ENCODE measurements at places on chromosomes 1 and 21. TPM values are rescaled to one million over a fixed set of nuclear protein-coding genes. Genes with fewer than 3 reads are reported as not detected.

DNA sequence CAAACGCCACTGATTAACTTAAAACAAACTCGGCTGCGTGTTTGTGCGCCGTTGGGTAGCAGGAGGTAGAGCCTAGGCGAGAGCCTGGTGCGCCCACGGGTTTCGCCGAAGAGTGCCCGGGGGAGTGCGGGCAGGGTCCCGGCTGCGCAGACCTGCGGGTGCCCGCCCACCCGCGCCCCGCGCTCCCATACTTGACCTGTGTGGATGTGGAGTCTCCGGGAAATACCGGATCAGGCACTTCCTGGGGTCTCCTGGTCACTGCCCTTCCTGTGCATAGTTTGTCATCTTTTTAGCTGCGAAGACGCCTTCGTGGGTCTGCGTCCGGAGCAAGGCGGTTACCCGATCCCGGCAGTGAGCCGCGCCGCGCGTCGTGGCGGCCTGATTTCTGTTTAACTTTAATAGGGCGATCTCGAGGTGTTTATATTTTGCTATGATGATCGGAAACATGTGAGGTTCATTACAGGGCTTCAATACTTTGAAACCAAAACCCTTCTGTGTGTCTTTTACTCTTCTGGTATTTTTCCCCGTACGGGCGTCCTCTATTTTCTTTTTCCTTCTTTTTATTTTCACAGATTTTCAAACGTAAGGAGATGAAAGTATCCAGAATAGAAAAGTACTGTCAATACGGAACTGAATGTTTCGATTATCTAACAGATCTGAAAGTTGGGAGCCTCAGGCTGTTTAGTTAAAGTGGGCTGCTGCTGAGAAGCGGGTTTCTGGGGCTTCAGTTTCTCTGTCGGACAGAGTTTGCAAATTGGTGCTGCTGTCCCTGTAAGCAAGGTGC lies 15.2 kb downstream of the NR5A2 start:
- no peak for DNase-seq

DNA sequence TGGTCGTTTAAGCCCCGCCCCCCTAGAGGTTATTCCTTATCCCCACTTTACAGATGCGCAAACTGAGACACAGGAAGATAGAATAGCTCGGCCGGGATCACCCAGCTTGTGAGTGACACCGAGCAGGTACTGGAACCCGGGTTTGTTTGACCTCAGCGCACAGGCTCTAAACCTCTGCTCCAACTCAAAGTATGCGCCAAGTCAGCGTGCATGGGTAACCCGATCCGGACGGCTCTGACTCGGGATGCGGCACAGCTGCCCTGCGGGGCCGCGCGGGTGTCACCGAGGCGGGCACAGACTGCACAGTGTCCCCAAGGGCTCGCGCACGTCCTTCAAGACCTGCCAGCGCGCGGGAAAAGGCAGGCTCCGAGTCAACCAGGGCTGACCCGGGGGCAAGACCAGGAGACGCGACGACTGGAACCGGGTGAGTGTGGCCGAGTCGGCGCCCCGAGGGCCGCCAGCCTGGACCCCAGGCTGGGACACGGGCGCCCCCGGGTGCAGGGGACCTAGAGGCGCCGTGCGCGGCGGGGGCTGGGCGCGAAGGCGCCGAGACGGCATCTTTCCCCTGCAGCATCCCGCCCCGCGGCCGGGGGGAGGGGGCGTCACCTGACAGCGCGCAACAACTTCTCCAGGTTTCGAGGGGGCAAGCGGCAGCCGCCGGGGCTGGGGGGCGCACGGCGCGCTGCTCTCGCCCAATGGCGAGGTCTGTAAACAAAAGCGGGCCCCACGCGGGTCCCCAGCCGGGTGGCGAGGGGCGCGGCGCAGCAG lies 101.9 kb upstream of the SOD1 start:
- peak; percentile 16 for DNase-seq

Gene PADI2
- 0.88 TPM for total RNA-seq

Gene CELA2A
- not detected for total RNA-seq

Gene CLCA4
- total RNA-seq, result not detected

DNA sequence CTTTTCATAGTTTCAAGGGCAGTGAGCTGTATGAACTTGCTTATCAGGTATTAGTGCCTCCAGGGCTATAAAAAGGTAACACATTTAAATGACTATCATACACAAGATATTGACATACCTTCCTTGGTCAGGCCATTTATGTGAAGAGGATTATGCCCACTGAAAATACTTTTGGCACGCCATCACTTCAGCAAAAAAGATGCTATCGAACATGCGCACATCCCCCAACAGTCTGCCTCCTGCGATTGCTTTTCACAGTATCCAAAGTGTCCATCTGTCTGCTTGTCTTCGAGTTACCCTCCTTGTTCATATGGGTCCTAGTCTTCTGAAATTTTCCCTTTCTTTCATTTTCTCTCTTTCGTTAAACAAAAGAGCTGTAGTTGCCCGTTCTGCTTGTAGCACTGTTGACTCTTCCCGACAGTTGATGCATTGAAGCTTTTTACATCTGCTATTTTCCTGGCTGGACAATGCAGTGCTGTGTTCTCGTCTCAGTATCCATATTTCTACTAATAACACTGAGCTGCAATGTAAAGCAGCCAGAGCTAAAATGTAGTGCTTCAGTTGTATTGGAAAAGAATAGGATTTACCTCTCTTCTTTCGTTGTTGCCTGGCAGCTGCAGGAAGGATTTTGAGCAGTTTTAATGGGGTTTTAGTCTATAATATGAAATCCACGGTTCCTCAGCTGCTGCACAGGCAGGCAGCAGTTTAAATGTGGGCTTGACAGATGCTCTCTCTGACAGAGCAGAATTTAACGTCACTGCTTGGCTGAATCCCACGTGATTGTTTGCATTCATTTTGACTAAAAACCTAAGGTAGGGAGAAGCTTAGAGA lies at the start of gene B3GALT2:
B3GALT2 (minus strand) TSS at position 713 of the 831 bp plus-strand sequence. CDS start 5,051 bp downstream, outside the sequence.
- DNase-seq, result peak; percentile 51

- no peak for DNase-seq
These were observed 54.0 kb upstream of the BEND5 start for GRCh38 chr1:48830715-48831114.

GRCh38 chr1:196960854-196961253 lies 16.5 kb upstream of the CFHR5 start:
- DNase-seq, result no peak

DNA sequence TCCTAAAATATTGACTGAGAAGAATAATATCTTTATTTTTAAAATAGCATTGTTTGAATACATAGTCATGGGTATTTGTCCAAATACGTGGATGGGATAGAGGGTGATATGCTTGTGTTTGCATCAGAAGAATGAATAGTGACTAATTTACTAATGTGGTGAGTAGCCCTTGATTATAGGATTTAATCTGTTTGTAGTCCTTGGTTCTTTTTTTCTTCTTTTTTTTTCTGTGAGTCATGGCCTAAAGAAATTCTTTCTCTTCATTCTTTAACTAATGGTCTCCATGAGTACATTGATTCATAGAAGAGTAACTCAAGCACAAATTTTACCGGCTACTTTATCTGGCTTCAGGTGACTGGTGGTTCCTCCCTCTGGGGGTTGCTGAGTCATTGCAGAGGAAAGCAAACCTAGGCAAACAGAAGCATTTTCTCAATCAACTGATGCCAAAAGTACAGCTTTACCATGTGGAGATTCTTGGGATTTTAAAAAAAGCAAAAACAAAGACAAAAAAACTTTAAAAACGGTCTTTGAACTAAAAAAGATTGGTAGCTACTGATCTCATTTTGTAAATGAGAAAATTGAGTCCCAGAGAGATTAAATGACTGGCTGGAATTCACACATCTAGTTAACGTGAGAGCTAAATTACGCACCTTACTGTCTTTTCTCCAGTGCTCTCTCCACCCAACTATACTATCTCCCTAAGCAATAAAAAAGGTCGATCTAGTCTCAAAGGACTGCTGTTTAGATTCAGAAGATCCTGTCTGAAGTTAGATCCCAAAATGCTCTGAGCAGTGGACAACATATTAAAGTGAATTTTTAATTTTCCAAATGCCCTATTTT lies 40.5 kb downstream of the AK5 start:
- DNase-seq, result no peak

GRCh38 chr1:202216691-202217090 lies 23.1 kb downstream of the LGR6 start:
- DNase-seq, result no peak

- no peak for DNase-seq
These were observed 4.1 kb downstream of the KRTAP15-1 start for GRCh38 chr21:30444204-30444603.

- DNase-seq, result peak; percentile 56
These were observed 9.7 kb upstream of the LYST start for GRCh38 chr1:235876402-235876841.

Gene NBL1
- 18.4 TPM for total RNA-seq

Gene TFF1
- total RNA-seq, result not detected

- no peak for DNase-seq
These were observed 26.2 kb upstream of the CD1D start for GRCh38 chr1:158154501-158154900.

- DNase-seq, result no peak
These were observed 36.8 kb upstream of the PTPRF start for GRCh38 chr1:43493661-43494450.

Gene RHCE
- total RNA-seq, result not detected

Gene LAMB3
- 1.2 TPM for total RNA-seq

DNA sequence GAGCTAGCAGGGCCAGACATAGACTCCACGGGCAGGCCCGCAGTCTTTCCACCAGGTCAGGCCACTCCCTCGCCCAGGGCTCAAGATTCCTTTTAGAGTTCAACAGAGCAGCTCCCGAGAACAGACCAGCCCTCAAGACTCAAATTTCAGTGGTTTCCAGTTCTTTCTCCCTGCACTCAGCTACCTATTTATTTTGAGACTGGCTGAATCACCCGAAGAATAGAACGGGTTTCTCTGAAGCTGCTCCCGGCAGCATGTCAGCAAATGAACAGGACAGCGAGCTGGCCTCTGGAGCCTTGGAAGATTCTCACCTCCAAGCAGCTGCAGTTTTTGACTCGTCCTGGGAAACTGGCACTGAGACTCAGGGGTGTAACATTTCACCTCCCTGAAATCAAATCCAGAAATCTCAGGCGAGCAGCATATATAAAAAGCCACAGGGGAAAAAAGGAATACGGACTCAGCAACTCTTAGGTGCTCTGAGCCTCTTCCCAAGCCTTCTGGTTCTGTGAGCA lies 177.9 kb downstream of the CLIC6 start:
- DNase-seq, result no peak

GRCh38 chr1:209368864-209369598 lies 214.5 kb upstream of the CAMK1G start:
- DNase-seq, result no peak

DNA sequence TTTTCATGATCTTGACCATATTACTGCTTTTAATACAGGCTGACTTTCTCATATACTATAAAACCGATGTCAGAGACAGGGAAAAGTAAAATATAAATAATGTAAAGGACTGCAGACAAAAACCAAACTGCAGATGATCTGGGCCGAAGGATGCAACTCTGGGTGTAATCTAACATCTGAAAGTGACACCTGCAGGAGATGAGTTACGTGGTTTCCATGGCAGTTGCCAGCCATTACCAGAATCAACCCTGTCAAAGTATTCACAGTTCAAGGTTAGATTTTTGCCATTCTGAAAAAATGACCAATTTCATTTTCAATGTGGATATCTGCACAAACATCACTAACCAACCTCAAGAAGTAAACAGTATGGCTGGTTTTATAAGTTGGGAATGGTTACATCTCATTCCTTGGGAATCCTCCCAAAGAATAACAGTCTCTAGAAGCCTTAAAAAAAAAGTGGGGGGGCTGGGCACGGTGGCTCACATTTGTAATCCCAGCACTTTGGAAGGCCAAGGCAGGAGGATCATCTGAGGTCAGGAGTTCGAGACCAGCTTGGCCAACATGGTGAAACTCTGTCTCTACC lies 27.7 kb downstream of the DNAJC11 start:
- no peak for DNase-seq

Gene RNF187
- total RNA-seq, result 68.6 TPM

DNA sequence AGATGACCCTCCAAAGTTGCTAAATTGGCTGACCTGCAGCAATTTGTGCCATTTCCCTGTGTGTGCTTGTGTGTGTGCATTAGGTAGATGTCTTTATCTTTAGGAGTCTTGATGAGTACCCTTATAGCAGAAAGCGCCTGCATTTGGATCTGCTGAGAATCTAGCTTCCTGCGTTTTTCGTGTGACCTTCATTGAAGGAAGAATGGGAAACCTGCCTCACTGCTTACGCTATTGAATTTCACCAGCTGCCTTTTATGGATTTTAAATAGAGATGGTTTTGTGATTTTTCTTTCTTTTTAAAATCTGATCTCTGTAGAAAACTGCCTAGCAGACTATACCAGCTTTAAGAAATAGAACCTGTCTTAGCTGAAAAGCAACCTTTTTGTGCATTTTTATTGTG lies 124.5 kb downstream of the CACHD1 start:
- no peak for DNase-seq

GRCh38 chr1:53140451-53140850 lies 2.0 kb downstream of the SLC1A7 start:
- DNase-seq, result no peak

- no peak for DNase-seq
These were observed 36.4 kb downstream of the ELK4 start for GRCh38 chr1:205595435-205595834.
